ENCODE measurements at places on chromosomes 1 and 21. TPM values are rescaled to one million over a fixed set of nuclear protein-coding genes. Genes with fewer than 3 reads are reported as not detected.
A peak's percentile ranks its signal among the peaks of the same experiment; 100 is the strongest.

DNA sequence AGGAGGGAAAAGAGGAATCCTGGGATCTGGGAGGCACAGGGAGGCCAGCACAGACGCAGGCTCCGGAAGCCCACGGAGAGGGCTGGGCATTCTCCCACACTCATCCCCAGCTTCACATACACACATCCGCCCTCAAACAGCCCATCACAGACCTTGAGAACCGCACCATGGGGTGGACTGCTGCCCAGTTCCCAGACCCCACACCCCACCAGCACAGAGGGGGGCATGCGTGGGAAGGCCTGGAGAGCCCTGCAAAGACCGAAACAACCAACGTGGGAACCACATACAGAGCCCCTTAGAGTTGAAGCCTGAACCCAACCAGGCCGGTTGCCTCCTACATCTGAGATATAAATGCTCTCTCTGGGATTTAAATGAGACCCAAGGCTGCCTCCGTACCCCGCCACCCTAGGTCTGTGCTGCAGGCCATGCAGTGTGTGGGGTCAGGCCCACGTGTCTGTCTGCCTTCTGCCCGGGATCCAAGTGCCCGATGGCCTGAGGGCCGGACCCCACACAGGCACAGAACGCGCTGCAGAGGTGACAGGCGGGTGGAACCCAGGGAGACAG lies 126.2 kb upstream of the COL6A1 start:
- no peak overlapping the region for H3K27ac ChIP-seq
- H3K4me3 ChIP-seq = no peak overlapping the region
- H3K27me3 ChIP-seq = no peaks in the 10 kb centered on the region
- peak; percentile 9 for DNase-seq
- no peaks in the 10 kb centered on the region for H3K36me3 ChIP-seq

DNA sequence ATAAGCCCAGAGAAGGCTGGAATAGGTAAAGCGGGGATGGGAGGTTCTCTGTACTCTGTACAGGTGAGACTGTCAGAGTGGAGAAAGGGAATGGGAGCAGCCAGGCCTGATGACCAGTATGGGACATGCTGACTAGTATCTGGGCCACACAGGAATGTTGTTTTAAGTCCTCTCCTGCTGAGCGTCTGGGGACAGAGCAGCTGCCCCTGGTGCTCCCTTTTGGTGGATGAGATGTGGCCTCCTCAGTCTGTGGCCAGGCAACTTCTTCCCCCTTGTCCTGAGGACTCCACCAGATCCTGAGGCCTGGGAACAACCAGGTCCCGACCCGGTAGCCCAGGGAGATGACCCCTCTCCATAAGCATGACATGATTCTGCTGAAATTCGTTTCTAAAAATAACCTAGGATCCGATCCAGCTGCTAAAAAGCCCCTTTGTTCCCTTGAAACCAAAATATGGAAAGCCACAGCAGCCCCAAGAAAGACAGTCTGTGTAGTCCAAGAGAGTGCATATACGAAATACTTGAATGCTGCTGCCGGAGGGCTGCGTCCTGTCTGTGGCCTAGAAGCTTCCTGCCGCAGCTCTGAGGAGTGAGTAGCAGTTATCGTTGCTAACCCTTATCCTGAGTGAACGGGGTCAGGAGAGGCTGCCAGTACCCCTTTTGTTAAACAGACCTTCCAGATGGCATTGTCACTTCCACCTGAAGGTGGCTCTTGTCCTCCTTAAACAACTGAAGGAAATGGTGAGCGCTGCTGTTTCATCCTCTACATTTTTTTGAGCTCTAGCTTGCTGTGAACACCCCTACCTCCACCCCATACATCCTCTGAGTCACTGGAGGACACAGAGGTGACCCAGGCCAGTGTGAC lies 47.1 kb downstream of the ATP2B4 start:
- peaks cover 20% of the 10 kb centered on the region for H3K4me1 ChIP-seq
- H3K27ac ChIP-seq = peak overlapping the region; percentile 78
- H3K27me3 ChIP-seq = no peaks in the 10 kb centered on the region
- peak; percentile 88 for DNase-seq

DNA sequence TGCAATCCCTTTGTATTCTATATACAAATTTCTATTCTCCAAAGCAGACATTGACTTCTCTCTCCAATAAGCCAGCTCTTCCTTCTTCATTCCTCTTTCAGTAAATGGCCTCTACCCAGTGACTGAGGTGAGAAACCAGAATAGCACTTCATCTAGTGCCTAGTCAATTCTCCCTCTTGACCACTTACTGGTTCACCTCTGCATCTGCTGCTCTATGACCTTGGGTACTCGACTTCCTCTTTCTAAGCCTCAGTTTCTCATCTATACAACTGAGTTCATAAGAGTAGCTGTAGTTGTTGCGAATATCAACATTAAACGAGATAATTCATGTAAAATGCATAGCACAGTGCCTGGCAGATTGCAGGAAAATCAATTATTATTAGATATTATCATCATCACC lies 12.4 kb downstream of the LYST start:
- no peaks in the 10 kb centered on the region for H3K36me3 ChIP-seq
- no peaks in the 10 kb centered on the region for H3K4me1 ChIP-seq
- no peak overlapping the region for H3K27ac ChIP-seq
- no peak for DNase-seq
- H3K4me3 ChIP-seq = no peak overlapping the region
- H3K27me3 ChIP-seq = no peaks in the 10 kb centered on the region

- H3K27ac ChIP-seq = no peak overlapping the region
- no peaks in the 10 kb centered on the region for H3K36me3 ChIP-seq
- no peaks in the 10 kb centered on the region for H3K4me1 ChIP-seq
- DNase-seq = no peak
These were observed 188.3 kb upstream of the MAP1LC3C start for GRCh38 chr1:242187171-242187570.

The KCNJ9 gene
- 0.14 TPM for total RNA-seq

The TPTE gene
- not detected for total RNA-seq

DNA sequence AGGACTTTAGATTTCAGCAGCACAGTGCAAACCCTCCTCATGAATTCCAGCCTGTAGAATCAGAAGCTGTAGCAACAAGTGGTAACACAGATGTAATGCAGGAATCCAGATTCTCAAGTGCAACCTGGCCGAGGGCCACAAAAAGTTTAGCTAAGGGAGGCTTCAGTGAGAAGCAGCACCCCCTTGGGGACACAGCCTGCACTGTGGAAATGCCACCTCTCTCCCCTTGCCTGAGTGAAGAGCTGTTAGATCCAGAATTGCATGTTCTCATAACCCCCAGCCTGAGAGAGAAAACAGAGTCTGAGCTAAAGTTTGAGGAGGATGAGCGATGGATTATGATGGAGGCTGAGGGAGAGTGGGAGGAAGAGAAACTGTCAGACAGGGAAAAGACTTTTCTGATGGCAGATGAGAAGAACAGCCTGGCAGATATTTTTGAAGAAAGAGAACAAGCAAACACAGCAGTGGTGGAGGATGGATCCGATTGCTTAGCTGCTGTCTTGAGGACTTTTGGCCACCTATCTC lies 80.5 kb upstream of the BMP8A start:
- peaks cover 61% of the 10 kb centered on the region for H3K4me1 ChIP-seq
- H3K27ac ChIP-seq = no peak overlapping the region
- peak; percentile 87 for DNase-seq
- no peaks in the 10 kb centered on the region for H3K27me3 ChIP-seq
- H3K4me3 ChIP-seq = no peak overlapping the region

DNA sequence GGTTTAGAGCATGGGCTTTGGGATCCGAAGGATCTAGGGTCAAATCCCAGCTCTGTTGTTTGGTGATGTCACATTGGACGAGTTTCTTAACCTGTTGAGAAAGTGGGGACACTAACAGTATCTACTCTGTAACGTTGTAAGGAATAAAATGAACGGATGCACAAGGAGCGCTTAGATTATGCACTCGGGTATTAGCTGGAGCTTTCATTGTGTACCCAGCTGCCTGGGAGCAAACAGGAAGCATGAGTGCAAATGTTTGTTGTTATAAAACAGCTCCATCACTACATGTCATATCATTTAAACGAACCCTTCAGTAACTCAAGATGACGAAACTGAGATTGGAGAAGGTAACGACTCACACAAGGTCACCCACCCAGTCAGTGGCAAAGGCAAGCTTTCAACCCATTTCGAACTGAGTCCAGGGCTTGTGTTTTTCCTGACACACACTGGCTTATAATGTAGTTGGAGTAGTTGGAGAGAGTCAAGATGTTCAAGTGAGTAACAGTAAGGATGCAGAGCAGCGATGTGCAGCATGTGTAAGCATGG lies 16.2 kb upstream of the SLC6A17 start:
- no peaks in the 10 kb centered on the region for H3K4me1 ChIP-seq

DNA sequence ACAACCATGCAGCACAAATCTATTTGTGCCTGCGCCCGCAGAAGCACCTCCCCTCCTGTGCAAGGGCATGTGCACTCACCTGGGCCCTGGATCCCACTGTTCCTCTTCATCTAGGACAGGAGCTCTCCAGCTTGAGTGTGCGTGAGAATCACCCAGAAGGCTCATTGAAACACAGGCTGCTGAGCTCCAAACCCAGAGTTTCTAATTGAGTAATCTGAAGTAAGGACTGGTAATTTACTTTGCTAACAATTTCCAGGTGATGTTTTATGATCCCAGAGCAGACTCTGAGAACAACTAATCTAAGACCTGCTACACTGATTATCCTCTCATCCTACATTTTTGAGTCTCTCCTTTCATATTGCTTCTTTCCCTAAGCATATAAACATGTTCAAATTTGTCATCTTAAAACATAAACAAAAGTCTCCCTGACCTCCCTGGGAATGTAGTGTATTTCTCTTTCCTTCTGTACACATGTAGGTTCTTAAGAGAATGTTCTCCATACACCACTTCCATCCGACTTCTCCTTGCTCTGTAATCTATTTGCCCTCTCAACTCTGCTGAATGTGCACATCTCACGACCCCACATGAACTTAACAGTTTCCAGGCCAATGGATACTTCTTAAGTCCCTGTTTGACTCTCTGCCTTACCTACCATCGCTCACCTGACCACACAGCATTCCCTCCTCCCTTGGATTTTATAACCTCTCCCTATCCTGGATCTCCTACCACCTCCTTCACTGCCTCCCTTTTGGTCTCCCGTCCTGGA lies 522.5 kb downstream of the SMYD3 start:
- H3K4me1 ChIP-seq = no peaks in the 10 kb centered on the region
- H3K4me3 ChIP-seq = no peak overlapping the region
- H3K27me3 ChIP-seq = no peaks in the 10 kb centered on the region

- no peak for DNase-seq
- no peaks in the 10 kb centered on the region for H3K27me3 ChIP-seq
- H3K36me3 ChIP-seq = no peaks in the 10 kb centered on the region
- H3K4me3 ChIP-seq = no peak overlapping the region
These were observed 149.3 kb downstream of the AK5 start for GRCh38 chr1:77430966-77431690.

The FCER1A gene
- total RNA-seq = 1.3 TPM

DNA sequence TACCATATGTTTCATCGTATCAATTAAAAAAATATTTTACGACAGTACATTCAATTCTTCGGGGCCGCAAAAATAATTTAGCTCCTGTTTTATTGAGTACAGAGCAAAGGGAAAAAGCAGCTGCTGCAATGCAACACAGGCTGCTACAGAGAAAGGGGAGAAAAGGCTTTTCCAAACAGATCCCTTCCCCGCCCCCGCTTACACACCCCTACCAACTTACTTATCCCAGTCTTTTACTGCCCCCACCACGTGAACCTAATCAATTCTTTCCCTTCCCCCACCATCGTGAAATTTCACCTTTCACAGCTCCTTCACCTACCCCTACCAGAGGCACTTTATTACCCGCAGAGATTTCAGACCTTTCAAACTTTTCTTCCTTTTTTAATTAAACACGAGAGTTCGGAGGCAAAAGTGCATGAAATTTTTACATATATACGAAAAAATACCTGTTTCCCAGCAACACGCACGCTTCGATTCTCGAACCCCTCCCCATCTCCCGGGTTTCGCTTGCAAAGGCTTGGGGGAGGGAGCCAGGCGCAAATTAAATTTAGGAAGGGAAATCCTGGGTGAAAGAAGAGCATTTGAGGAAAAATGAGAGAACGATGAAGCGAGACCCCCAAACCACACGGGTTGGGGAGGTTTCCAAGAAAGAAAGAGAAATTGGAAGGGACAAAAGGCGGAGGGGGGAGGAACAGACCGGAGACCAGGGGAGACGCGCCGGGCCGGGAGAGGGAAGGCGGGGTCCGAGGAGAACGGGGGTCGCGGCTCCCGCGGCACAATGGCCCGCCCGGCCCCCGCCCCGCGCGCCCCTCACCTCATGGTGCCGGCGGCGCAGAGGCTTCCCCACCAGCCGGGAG lies 823 bp downstream of the ENAH start:
- no peaks in the 10 kb centered on the region for H3K27me3 ChIP-seq
- peak; percentile 53 for DNase-seq
- peak overlapping the region; percentile 80 for H3K4me3 ChIP-seq
- peak overlapping the region; percentile 95 for H3K27ac ChIP-seq
- H3K36me3 ChIP-seq = no peaks in the 10 kb centered on the region
- H3K4me1 ChIP-seq = peaks cover 53% of the 10 kb centered on the region

DNA sequence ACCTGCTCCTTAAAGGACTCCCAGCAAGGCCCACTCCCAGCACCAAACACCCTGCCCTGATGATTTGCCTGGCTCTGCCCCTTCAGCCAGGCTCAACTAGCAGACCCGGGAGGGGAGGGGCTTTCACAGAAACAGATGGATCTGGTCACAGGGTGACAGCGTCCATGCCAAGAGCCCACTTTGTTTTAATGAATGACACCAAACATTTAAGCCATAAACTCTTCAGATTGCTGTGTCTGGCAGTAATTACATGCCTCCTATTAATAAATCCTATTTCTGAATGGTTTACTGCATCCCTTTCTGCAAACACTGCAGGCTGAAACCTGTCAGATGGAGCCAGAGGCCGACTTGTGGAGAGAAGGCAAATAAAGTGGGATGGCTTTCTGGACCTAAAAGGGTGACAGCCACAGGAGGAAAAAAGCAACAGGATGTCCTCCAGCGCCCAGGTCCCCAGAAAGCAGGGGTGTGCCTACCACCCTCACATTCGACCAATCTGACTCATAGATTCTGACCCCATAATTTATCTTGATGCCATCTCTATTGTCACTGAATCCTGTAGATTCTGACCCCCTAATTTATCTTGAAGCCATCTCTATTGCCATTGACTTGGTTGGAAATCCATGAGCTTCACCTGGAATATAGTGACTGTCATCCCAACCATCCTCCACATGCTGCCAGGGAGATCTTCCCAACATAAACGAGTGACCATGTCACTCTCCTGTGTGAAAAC lies 200.9 kb downstream of the PLPP3 start:
- DNase-seq = no peak
- no peaks in the 10 kb centered on the region for H3K27me3 ChIP-seq
- no peak overlapping the region for H3K4me3 ChIP-seq
- H3K36me3 ChIP-seq = no peaks in the 10 kb centered on the region
- peaks cover 16% of the 10 kb centered on the region for H3K4me1 ChIP-seq

DNA sequence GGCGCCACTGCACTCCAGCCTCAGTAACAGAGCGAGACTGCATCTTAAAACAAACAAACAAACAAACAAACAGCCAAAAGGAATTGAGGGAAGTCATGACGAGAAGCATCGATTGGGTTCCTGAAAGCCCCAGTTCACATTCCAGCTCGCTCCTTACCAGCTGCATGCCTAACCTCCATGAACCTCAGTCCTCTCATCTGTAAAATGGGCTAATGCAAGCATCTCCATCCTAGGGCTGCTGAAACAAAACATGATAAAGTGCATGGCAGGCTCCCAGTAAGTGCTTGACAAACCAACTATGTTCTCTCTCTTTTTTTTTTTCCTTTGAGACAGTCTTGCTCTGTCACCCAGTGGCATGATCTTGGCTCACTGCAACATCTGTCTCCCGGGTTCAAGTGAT lies 79.7 kb upstream of the DISP3 start:
- no peaks in the 10 kb centered on the region for H3K4me1 ChIP-seq
- H3K4me3 ChIP-seq = no peak overlapping the region
- H3K27me3 ChIP-seq = no peaks in the 10 kb centered on the region
- no peak for DNase-seq
- H3K36me3 ChIP-seq = no peaks in the 10 kb centered on the region
- H3K27ac ChIP-seq = no peak overlapping the region

Data from adrenal gland (tissue), 19 donors.